ENCODE measurements at places on chromosomes 1 and 21.

DNA sequence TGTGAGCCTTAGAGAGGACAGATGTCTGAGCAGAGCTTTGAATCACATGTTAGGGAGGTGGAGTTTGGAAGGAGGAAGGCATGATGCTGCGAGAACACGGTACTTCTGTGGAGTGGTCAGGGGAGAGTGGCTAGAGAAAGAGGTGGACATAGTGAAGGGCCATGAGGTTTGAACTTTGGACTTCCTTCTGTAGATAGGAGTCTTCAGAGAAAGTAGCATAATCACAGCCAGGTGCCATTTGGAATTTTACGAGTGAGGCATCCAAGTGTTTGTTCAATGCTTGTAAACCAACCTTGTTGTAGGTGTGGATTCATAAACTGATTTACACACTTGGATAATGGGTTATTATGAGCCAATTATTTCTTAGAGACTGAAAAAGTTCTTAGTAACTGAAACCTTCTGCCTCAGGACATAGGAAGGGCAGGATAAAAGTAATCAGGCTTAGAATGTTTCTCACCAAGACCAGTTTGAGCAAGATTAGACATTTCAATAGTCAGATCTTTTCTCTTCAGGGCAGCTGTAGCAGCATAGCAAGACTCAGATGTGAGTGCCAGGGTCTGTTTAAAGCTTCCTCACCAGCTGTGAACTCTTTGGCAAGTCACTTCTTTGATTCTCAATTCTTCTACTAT is 83.5 kb upstream of the HMCN1 start:
- H3K36me3 ChIP-seq = no peaks in the 10 kb centered on the region
- no peak for DNase-seq
- H3K27me3 ChIP-seq = no peaks in the 10 kb centered on the region

- DNase-seq = no peak
- no peaks in the 10 kb centered on the region for H3K4me1 ChIP-seq
- peaks cover 2% of the 10 kb centered on the region for H3K27me3 ChIP-seq
- no peaks in the 10 kb centered on the region for H3K36me3 ChIP-seq
- no peak overlapping the region for H3K27ac ChIP-seq
- no peak overlapping the region for H3K4me3 ChIP-seq
These were observed 105.4 kb downstream of the CENPF start for GRCh38 chr1:214708321-214708955.

- no peak overlapping the region for H3K4me3 ChIP-seq
- H3K27me3 ChIP-seq = no peaks in the 10 kb centered on the region
- DNase-seq = no peak
- no peak overlapping the region for H3K27ac ChIP-seq
- no peaks in the 10 kb centered on the region for H3K4me1 ChIP-seq
These were observed 481.5 kb downstream of the LMO4 start for GRCh38 chr1:87810166-87810565.

- DNase-seq = no peak
- H3K4me1 ChIP-seq = no peaks in the 10 kb centered on the region
- H3K36me3 ChIP-seq = no peaks in the 10 kb centered on the region
- H3K27me3 ChIP-seq = no peaks in the 10 kb centered on the region
These were observed 550.2 kb downstream of the USP25 start for GRCh38 chr21:16279731-16280581.

GRCh38 chr1:64242895-64243756 is 39.7 kb downstream of the UBE2U start:
- no peaks in the 10 kb centered on the region for H3K27me3 ChIP-seq
- H3K4me3 ChIP-seq = no peak overlapping the region
- DNase-seq = no peak
- H3K4me1 ChIP-seq = peaks cover 19% of the 10 kb centered on the region
- H3K36me3 ChIP-seq = no peaks in the 10 kb centered on the region
- no peak overlapping the region for H3K27ac ChIP-seq

- peak overlapping the region; percentile 100 for H3K27ac ChIP-seq
- H3K4me3 ChIP-seq = peak overlapping the region; percentile 65
- H3K36me3 ChIP-seq = no peaks in the 10 kb centered on the region
- H3K27me3 ChIP-seq = no peaks in the 10 kb centered on the region
- peaks cover 53% of the 10 kb centered on the region for H3K4me1 ChIP-seq
- DNase-seq = peak; percentile 94
These were observed 21.7 kb downstream of the BTG2 start for GRCh38 chr1:203326830-203327683.
